ENCODE measurements at places on chromosomes 1 and 21.

GRCh38 chr21:26130249-26130881, 40.2 kb downstream of the APP start:
- DNase-seq: no peak

DNA sequence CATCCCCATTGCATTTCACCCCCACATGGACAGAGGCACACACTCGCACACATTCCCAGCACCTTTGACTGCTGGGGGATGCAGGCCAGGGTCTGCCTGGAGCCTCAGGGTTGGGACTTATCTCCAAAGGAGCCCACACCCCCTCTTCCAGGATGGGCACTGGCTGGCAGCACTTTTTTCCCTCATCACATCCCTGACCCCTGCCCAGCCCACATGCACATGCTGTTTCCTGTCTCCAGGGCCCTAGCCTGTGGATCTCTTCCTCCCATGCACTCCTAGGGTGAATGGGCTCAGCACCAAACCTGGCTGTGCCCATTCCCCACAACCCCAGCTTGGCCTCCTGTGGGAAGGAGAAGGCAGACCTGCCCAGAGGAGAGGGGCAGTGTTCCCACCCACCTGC, 59.3 kb downstream of the STUM start:
- DNase-seq: no peak

- DNase-seq: no peak
Measured at GRCh38 chr21:38910390-38911067, 104.8 kb downstream of the ETS2 start.

GRCh38 chr1:232207073-232207866, 422.7 kb downstream of the SIPA1L2 start:
- DNase-seq: no peak

DNA sequence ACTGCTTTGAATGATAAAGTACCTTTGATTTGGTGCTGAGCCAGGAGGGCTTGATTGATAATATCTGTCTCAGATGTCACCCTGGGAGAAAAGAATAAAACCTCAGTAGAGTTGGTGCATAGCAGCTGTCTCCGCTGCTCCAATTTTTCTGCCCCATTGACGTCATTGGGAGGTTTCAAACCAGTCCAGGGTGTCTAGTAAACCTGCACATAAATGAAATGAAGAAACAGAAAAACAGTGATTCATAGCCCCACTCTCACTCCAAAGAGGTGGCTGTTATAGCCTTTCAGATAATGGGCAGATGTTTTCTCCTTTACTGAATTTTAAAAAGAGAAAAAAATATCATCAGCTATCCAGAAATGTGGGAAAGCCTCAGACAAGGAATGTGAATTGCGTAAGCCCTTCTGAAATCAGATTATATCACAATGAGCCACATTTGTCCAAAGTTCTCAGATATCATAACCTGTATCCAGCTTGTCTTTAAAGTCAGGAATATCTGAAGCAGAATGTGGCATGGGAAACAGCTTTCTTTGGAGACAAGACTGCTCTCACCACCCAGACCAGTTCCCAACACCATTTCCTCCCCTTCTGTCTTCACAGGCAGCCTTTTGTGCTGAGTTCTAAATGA, 351.3 kb upstream of the SGIP1 start:
- DNase-seq: no peak

- DNase-seq: no peak
Measured at GRCh38 chr1:237324226-237324625, 282.2 kb downstream of the RYR2 start.

DNA sequence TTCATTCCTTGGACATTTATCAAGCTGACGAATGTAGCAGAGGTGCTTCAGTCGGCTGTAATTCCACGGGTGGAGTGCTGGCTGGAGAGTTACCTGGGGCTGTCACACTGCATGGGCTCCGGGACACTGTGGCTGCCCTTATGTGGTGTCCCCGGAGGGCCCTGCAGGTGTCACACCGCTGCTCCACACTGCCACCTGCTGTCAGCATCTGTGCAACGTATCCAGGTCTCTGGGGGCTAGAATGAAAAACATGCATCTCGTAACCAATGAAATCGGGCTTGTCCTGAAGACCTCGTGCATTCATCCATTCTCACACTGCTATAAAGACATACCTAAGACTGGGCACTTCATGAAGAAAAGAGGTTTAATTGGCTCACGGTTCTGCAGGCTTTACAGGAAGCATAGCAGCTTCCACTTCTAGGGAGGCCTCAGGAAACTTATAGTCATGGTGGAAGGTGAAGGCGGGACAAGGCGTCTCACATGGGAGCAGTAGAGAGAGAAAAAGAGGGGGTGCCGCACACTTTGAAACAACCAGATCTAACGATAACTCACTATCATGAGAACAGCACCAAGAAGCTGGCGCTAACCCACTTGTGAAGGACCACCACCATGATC, 46.7 kb upstream of the PCBP3 start:
- DNase-seq: no peak

- DNase-seq: no peak
Measured at GRCh38 chr1:9689971-9690381, 38.4 kb downstream of the PIK3CD start.

- no peak for DNase-seq
Measured at GRCh38 chr1:234989019-234989418, 139.6 kb downstream of the TOMM20 start.

DNA sequence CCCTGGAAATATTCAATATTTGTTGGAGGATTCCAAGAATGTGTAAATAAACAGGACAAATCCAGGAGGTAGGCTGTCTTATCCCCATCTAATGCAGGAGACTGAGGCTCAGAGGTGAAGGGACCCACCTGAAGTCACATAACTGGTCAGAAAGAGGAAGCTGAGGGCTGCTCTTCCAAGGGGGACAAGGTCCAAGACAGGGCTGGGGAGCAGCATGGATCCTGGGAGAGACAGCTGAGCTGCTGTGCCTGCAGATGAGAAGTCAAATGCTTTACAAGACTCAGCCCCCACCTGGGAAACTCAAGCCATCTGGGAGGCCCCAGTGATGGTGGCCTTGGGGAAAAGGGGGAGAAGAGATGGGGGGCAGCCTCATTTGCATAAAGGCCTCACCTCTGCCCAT, 224.4 kb downstream of the PTPRU start:
- no peak for DNase-seq

DNA sequence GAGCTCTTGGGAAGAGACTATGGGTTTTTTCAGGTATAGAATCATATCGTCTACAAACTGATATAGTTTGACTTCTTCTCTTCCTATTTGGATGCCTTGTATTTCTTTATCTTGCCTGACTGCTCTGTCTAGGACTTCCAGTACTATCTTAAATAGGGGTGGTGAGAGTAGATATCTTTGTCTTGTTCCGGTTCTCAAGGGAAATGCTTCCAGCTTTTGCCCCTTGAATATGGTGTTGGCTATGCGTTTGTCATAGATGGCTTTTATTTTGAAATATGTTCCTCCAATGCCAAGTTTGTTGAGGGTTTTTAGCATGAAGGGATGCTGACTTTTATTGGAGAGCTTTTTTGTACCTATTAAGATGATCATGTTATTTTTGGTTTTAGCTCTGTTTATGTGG, 170.3 kb downstream of the PTGER3 start:
- DNase-seq: no peak

DNA sequence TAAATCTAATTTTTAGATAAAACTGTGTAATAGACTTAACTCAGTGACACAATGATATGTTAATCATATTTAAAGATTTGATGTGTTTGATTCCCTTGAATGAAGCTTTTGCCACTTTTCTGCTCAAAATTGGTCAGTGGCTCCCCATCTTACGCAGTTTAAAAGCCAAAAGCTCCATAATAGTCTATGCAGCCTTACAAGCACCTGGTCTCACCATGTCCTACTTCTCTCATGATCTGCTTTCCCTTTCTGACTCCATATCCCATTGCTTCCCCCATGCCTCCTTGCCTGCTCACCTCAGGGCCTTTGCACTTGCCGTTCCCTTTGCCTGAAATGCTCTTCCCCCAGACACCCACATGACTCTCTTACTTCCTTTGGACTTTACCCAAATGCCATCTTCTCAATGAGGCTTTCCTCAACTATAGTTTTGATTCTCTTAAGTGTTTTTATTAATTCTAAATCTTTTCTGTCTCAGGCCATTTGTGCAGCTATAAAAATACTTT, 1.9 kb downstream of the ZBTB8A start:
- DNase-seq: no peak

- DNase-seq: no peak
Measured at GRCh38 chr1:67888216-67889106, 55.2 kb upstream of the GNG12 start.

GRCh38 chr1:211261229-211261628, 2.1 kb downstream of the RCOR3 start:
- DNase-seq: no peak

- DNase-seq: no peak
Measured at GRCh38 chr1:64474665-64475439, 4.9 kb downstream of the CACHD1 start.

- DNase-seq: no peak
Measured at GRCh38 chr1:119276558-119276957, 92.0 kb upstream of the HAO2 start.

DNA sequence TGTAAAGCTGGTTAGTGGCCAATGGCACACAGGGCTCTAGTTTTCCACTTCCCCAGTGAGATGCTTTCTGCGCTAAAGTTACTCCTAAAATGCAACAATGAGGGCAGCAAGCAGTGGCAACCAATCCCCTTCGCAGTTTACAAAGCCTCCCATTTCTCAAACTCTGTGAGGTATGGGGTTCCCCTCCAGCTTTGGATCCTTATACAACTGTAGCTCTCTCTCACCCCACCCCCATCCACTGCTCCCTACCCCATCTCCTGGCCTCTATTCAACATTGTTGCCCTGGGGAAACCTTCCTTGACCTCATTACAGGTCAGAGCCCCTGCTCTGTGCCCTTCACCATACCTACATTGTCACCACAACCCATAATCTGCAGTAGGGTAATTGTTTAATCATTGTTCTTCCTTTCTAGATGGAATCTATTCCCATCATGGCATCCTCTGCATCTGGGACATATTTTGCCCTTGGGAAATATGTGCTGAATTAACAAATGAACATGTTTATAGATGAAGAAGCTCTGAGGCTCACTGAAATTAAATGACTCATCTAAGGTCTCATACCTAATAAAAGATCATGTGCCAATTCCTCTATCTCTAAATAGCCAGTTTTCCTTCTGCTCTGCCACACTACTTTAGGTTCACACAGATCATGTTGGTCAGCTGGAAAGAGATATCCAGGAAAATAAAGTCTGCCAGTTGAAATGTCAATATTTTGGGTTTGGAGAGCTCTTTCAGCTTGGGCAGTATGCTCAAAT, 12.6 kb downstream of the KIAA0040 start:
- DNase-seq: no peak

DNA sequence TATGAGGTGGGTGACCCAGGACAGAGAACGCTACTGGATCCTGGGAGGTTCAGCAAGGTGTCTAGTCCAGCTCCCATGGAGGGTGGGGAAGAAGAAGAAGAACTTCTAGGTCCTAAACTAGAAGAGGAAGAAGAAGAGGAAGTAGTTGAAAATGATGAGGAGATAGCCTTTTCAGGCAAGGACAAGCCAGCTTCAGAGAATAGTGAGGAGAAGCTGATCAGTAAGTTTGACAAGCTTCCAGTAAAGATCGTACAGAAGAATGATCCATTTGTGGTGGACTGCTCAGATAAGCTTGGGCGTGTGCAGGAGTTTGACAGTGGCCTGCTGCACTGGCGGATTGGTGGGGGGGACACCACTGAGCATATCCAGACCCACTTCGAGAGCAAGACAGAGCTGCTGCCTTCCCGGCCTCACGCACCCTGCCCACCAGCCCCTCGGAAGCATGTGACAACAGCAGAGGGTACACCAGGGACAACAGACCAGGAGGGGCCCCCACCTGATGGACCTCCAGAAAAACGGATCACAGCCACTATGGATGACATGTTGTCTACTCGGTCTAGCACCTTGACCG, 8.6 kb upstream of the PIGV start:
- no peak for DNase-seq

DNA sequence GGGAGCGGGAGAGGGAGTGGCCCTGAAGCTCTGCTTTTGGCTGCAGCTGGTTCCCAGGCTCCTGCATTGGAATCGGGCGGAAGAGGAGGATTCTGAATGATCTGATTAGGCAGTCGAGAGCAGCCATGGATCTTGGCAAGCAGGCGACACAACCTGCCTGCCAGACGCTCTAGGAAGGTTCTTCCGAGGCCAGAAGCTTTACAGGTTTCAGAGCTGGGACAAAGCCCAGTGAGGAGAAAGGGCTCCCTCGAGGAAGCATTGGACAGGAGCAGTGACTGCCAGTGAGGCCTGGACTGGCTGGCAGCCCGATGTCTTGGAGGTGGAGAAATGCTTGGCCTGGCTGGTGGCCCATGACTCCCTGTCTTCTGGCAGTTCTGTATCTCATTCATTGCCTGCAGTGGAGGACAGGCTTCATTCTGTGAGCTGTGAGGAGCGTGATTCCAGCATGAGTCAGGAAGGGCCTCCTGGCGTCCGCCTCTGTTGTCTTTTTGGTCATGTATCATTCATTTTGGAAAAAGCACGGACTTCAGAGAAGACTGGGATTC, 132.7 kb upstream of the IPO9 start:
- DNase-seq: peak; percentile 73

- no peak for DNase-seq
Measured at GRCh38 chr1:47676311-47677054, 238.6 kb downstream of the FOXD2 start.

DNA sequence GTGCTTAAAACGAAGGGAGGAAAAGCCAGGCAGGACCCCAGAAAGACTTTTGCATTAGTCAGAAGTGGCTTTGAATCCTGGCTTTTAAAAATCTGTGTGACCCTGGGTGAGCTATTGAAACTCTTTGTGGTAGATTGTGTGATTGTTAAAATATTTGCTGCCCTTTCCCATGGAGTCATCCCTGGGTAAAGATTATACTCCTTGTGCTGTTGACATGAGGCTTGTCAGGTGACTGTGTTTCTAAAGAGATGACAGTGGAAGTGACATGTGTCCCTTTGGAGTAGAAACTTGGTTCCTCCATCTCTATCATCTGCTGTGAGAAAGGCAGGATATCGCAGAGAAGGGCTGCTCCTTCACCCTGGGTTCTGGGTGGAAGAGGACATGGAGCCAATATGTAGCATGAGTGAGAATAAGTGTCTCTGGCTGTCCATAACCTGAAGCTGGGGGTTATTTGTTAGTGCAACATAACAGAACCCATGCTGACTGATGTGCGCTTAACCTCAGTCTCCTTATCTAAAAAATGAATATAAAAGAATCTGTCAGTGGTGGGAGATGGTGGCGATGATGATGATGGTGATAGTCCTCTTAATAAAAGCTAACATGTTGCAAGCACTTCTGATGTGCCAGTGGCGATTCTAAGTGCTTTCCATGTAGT, 187.6 kb downstream of the RHOU start:
- DNase-seq: no peak

- no peak for DNase-seq
Measured at GRCh38 chr1:85656948-85657347, 51.3 kb downstream of the ZNHIT6 start.

DNA sequence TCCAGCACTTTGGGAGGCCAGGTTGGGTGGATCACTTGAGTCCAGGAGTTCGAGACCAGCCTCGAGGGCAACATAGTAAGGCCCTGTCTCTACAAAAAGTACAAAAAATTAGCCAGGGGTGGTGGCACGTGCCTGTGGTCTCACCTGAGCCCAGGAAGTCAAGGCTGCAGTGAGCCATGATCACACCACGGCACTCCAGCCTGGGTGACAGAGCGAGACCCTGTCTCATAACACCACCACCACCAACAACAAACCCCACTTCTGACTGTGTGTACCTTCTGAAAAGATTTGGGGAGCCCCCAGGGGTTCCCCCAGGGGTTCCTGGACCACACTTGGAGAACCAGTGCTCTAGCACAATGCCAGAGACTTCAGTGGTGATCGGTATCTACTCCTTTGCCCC, 29.9 kb downstream of the NUAK2 start:
- no peak for DNase-seq

- no peak for DNase-seq
Measured at GRCh38 chr1:117566556-117566955, 39.3 kb upstream of the TENT5C start.
